Endothelial cell (in vitro differentiated cells): ENCODE measurements at places on chromosomes 2 and 18. TPM values are rescaled to one million over a fixed set of nuclear protein-coding genes. Genes with fewer than 3 reads are reported as not detected.

GRCh38 chr2:231198291-231199173 is at the start of gene ARMC9:
ARMC9 (plus strand) TSS chr2:231198631; CDS start chr2:231206239, 7,608 bp downstream.
- peak; percentile 76 for DNase-seq

DNA sequence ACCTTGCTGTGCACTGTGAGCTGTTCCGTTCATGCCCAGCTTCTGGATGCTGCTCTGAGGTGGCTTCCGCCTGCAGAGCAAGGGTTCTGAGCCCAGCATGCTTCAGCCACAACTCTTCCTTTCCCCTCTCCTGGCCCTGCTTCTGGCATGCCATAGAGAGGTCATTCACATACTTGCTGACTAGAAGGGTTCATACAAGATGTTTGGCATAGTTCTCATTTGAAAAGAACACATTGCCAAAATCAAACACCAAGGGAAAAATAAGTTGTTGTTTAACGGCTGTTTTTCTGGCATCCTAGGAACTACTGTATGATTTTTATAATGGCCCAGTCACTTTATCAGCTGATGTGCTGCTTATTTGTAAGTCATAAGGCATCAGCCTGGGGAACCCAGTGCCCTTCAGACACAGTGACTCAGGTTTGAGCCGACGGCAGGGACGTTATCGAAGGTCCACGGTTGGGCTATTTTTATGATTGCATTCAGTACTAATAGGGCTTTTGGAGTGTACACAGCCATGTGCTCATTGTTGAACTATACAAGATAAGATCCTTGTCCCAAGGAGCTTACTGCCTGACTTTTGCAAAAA is 53.9 kb upstream of the CTAGE1 start:
- no peak for DNase-seq

- no peak for DNase-seq
Observed at GRCh38 chr2:62287899-62288880, 92.3 kb downstream of the B3GNT2 start.

DNA sequence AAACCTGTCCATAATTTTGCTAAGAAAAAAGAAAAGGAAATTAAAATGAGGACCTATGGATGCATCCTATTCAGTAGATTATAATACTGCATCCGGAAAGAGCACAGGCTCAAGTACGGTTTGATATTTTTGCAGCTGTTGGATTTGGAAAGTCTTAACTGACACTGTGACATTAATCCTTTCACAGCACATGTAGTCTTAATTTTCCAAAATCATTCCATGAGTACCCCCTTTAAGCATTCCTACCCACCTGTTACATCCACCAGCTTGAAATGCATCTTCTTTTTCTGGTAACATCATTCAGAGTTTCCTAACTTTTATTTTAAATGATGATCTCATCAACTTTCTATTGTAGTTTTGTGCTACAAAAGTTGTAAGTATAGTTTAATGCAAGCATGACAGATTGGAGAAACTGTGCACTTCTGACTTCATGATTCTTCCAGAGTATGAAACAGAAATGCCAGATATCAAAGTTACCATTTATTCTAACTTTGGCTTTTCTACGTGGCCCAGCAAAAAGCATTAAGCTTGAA is 113.5 kb downstream of the ESCO1 start:
- DNase-seq, result no peak

DNA sequence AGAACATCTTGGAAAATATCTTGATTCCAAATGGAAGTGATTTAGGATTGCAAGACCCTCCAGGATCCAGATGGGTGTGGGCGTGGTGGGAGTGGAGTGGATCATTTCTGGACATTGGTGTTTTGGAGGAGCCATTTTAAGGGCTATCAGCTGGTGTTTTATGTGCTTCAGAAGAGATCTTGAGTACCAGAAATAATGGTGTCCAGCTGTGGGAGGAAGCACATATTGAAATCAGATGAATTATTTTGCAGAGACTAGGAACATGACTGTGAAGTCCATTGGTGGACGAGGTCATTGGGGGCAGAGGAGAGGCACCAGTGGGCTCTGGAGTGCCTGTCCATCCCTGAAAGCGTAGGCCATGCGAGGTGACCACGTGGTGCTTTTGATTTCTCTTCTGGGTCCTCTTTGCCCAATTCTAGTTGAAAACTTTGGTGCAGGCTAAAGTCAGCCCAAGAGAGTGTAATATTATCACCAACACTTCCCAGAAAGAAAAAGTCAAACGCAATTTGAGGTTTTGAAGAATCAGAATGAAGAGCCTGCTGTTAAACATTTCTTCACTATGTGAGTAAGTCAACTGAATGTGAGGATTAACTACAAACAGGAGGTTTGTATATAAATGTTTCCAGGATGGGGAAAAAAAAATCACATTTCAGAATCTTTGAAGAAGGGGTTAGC is 31.6 kb downstream of the RNF144A start:
- no peak for DNase-seq

DNA sequence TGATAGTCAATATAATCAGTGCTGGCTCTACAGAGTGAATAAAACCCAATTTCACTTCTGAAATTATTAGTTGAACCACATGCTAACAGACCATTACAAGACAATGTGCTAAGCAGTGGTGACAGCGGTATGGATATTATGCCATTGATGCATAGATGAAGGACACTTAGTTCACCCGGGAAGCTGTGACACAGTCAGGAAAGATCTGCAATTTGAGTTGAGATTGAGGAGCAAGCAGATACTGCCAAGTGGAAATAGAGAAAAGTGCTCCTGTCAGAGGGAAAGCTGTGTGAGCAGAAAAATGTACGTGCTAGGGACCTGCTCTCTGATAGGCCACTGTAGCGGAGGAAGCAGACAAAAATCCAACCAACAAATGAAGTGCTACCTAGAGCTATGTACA is 529.5 kb upstream of the CDH2 start:
- DNase-seq, result no peak

DNA sequence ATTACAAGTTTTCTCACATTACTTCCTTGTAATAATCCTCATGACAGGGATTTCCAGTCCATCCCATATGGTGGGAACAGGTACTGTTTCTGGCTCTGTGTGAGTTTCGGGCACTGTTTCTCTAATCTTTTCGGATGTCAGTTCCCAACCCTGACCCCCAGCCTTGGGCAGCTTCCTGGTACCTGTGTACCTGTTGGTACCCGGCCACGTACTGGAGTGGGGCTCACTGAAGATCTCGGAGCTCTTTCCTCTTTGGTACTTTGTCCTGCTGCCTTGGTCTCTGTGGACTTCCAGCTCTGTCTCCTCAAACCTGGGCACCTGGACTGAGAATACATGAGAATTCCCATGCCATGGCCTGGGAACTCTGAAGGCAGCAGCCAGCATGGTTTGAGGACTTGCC is 36.8 kb downstream of the GRHL1 start:
- DNase-seq, result no peak

GRCh38 chr18:2655178-2655953 is at the start of gene SMCHD1:
SMCHD1 (plus strand) TSS chr18:2655726; CDS start chr18:2656076, 350 bp downstream.
- peak; percentile 77 for DNase-seq

DNA sequence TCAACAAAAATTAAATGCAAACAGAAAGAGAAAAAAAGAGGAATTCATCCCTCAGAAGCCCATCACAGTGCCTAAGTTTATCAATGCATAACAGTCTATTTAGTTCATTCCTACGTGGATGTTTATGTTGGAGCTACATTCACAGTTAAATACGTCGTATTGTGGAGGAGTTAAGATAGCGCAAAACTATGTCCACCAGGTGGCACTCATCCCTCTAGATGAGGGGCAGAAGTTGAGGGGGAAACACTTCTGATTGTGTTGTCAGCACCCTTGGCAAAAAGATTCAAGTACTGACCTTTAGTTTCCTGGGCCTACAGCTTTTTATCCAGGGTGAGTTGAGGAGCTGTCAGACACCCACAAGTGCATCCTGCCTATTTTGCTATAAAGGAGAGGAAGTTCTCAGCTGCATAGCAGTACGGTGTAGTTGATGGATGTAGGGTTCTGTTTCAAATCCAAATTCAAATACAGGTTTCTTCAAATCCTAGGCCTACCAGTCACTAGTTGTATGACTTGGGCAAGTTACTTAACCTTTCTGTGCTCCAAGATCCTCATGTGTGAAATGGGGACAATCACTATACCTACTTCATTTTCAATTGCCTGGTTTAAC is 26.8 kb upstream of the MYO1B start:
- DNase-seq, result peak; percentile 72

VAPA gene
- 180 TPM for total RNA-seq

- no peak for DNase-seq
Observed at GRCh38 chr2:26668856-26669750, 23.4 kb upstream of the KCNK3 start.

DNA sequence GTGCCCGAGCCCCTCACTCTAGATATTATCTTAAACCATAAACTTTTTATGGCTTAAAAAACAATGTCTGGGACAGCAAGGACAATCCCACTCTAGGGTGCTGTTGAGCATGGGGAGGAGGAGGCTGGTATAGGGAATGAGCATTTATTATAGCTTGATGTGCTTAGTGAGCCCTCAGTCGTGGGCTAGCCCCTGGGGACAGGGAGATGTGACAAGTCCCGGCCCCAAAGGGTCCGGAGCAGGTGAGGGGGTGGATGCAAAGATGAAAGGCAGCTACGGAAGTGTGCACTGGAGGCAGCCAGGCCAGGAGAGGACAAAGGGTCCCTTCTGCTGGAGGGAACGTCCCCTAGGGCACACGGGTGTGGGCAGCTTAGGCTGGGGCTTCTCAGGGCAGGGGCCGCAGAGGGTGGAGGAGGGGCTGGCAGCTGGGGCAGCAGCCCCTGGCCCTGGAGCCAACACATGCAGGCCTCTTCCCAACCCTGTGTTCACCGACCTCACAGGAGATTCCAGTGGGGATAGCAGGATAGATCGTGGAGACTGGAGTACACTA is 106.3 kb upstream of the GPC1 start:
- no peak for DNase-seq

C2orf68 gene
- 47.5 TPM for total RNA-seq

- DNase-seq, result no peak
Observed at GRCh38 chr2:221831051-221831450, 258.9 kb upstream of the EPHA4 start.
